ENCODE measurements at places on chromosomes 1 and 21.

- peak; percentile 29 for DNase-seq
Measured at GRCh38 chr21:36135391-36136102, 668 bp downstream of the CBR3 start.

DNA sequence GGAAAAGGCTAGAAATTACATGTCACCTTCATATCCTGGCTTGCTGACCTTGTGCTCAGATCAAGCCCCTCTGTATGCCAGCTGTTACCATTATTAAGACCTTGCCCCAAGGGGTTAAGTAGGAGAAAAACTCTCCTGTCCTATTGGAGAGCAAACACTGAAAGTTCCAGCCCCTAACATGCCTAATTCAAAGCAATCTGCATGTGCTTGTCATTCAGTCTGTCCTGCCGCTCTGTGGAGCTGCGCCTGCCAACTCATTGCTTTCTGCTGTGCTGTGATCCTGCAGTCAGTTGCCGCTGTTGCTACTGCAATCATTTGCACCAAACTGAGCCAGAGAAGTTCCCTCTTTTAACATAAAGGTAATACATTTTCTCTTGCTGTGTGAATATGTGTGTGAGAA is 113.4 kb downstream of the DISP1 start:
- DNase-seq, result no peak

DNA sequence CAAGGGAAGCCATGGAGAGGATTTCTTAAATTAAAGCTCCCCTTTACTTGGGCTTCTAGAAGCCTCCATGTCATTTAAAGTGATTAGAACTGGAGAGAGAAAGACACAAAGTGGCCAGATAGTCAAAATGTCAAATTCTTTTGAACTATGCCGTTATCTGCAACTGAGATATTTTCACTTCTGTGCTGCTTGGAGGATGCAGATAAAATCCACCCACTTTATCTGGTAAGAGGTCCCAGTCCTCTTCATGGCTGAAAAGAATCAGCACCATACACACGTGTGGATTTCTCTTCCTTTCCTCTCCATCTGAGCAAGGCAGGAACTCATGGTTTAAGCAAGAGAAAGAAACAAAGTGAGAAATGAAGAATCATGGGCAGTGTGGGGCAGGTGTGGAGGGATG is 276.9 kb upstream of the RUNX1 start:
- no peak for DNase-seq

GRCh38 chr1:193019442-193020026 is 39.6 kb downstream of the UCHL5 start:
- DNase-seq, result peak; percentile 9

DNA sequence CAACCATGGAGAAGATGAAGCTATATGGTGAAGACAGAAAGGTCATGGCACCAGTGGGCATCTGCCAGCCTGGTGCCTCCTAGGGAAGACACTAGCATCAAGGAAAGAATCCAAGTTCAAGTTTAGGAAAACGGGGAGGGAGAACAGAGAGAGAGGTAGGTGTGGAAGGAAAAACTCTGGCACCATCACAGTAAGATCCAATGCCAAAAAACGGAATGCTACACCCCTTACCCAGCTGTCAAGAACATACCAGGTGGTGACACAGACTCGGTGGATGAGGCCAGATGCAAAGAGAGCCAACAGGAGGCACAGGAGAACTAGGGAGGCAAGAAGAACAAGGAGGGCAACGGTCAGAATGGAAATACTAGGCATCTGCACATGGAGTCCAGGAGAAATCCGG is 3.6 kb downstream of the KRTCAP2 start:
- no peak for DNase-seq

GRCh38 chr1:22753481-22753971 is 42.9 kb downstream of the EPHB2 start:
- no peak for DNase-seq

- DNase-seq, result no peak
Measured at GRCh38 chr1:41006942-41007865, 14.3 kb downstream of the SLFNL1 start.

DNA sequence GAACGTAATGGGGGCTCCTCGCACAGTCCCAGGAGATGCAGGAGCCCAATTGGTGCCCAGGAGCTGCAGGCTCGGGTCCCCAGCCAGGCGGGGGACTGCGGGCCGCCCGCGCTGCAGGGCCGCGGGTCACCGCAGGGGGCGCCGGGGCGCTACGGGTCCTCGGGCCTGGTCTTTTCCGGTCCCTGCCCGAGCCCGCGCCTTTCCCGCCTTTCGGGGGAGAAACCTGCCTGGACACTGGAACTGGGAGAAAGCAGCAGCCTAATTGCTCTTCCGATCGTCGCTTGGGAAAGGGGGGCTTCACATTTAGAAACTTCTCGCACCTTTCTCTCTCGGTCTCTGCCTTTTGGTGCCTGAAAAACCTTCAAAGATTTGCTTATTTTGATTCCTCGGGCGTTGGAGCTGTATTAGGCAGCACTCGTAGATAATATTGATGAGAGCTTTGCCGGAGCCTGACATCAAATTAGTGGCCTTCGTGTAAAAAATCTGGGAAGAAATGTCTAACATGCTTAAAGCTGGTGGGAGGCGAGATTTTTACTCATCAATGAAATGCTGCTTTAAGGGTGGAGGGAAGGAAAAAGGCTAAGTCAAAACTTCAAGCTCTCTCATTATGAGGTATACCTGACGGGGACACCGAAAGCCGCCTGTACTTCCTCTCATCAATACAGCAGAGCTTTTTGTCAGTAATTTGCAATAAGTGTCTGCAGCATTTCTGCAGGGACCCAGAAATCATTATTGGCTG is 12.6 kb upstream of the BARHL2 start:
- DNase-seq, result no peak

DNA sequence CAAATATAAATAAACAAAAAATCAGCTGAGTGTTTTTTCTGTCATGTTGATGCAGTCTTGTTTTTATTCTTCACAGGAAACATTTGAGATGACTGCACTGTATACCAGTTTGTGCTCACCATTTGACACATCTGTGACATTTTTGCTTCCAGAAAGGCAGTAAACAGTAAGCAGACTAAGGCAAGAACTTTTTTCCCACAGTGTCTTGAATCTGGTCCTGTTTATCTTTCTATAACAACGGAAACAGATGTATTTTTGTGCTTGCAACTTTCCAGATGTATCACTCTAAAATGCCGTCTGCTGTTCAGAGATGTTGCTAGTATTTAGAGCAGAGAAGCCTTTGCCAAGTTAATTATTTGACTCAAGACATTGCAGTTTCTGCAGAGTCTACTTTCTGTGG is 105.5 kb downstream of the ZC3H11B start:
- DNase-seq, result no peak

DNA sequence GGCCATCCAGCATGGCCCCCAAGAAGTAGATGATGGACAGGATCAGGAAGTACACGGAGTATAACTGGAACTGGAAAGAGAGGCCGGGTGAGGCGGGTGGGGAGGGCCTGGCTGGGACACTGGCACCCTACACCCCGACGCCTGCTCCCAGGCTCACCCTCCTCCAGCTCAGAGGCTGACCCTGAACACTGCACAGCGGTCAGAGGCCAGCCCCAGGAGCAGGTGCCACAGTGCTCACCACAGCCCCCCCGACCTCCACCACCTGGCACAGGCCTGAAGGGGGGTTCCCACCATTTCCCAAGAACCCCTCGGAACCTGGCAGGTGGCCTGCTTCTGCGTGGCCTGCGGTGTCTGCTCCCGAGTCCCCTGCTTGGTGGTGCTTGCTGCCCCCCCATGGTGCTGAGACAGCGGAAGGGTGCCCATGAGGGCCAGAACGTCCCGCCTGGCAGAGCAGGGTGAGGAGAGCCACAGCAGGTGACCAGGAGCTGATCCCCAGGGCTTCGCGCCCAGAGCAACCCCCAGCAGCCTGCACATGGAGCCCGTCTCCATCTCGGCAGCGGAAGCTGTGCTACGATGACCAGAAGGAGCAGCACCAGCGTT is 26.1 kb downstream of the SLC19A1 start:
- DNase-seq, result no peak

Data from effector memory CD8-positive, alpha-beta T cell (primary cell).